Hypothalamus (tissue), 51 donors: ENCODE measurements at places on chromosomes 1 and 21.

DNA sequence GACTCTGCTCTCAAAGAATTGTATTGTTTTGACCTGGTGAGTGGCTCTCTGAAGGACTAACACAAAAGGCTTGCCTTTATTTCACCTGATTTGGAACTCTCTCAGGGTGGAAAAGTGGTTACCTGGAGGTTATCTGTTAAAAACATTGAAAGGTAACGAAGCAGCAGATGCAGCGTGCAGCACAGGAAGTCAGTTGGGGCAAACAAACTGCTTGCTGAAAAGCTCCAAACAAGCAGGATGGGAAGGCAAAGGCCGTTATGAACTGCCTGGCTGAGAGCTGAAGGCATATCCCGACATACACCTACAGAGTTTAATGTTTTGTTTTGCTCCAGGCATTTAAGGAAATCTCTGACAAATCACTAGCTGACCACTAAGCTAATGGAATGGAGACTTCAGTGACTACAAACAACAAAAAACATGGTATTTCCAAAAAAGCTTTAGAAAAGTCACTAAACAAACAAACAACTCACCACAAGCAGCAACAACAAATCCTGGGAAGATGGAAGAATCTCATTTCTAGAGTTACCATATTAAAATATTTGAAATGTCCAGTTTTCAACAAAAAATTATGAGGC lies 44.3 kb upstream of the BATF3 start:
- DNase-seq, result no peak

DNA sequence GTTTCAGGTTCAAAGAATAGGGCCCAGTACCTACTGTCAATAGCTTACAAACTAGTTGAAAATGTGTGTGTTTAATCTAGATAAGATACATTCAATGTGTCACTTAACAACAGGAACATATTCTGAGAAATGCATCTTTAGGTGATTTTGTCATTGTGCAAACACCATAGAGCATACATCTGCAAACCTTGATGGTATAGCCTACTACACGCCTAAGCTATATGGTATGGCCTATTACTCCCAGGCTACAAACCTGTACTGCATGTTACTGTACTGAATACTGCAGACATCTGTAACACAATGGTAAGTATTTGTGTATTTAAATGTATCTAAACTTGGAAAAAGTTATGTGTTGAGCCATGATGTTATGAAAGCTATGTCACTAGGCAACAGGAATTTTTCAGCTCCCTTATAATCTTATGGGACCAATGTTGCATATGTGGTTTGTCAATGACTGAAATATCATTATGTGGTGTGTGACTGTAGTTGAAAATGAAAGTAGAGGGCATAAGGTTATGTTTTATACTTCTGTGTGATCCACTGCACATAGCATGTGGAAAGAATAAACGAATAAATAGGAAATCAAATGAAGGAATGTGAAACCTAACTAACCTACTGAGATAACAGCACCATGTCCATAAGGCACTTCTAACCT lies 129.0 kb upstream of the CAMK1G start:
- no peak for DNase-seq

DNA sequence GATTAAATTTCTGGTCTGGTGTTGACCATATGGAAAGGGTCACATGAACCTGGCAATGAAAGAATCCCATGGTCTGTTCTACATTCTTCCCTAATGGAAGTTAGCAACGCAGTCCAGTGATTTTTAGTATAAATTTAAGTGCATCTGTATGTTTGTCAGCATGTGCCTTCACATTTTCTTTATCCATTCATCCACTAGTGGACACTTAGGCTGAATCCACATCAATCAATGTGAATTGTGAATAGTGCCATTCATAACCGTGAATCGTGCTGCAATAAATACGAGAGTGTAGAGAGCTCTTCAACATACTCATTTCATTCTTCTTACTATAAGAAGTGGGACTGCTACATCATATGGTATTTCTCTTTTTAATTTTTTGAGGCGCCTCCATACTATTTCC lies 12.7 kb upstream of the IFI16 start:
- DNase-seq, result no peak

DNA sequence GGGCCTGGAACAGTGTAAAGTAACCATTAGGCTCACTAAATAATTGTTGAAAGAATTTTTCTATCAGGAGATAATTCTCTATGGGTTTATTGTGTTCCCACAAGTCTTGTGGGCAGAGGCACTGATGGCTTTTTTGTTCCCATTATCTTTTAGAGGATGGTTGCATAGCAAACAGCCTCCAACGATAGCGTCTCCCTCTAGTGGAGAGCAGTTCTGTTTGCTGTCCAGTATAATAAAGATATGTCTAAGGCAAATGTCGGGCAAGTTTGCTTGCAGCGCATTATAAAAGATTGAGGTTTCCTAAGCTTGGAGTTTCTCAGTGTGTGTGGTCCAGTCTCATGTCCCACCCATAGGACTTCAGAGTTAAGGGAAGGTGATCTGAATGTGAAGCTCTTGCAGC lies 1.3 kb upstream of the SLC6A17 start:
- no peak for DNase-seq

- no peak for DNase-seq
Observed at GRCh38 chr21:25324666-25325065, 282.6 kb downstream of the MRPL39 start.

DNA sequence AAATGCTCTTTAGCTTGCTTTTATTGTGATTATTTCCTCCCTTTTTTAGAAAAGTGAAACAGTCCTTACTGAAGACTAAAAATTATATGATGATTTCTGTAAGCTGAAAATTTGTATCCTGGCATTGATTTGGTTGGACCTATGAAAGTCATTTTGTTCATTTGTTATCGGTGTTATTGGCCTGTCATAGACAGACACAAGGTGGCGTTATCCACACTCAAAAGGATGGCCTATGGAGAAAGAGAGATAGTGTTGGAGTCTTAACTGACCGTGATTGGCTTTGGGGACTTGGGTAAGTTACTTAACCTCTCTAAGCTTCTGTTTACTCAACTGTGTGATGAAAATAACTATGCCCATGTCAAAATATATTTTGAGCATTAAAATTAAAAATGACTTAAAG lies 203.6 kb upstream of the CHODL start:
- no peak for DNase-seq

DNA sequence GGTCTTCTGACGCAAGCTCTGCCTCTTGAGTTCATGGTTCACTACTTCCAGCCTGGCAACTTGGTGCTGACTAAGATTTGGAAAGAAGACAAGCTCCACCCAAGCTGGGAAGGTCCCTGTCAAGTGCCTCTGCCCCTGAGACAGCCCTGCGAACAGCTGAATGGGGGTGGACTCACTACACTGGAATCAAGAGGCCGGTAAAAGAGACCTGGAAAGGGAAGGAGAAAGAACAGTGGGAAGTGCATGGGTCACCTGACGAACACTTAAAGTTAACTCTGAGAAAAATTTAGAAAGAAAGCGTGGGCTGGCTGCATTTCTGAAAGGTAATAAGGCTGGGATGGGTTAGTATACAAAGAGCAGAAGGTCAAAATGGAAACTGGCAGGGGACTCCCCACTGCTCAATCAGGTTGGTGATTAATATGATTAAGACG lies 26.1 kb upstream of the ZNF496 start:
- DNase-seq, result no peak

DNA sequence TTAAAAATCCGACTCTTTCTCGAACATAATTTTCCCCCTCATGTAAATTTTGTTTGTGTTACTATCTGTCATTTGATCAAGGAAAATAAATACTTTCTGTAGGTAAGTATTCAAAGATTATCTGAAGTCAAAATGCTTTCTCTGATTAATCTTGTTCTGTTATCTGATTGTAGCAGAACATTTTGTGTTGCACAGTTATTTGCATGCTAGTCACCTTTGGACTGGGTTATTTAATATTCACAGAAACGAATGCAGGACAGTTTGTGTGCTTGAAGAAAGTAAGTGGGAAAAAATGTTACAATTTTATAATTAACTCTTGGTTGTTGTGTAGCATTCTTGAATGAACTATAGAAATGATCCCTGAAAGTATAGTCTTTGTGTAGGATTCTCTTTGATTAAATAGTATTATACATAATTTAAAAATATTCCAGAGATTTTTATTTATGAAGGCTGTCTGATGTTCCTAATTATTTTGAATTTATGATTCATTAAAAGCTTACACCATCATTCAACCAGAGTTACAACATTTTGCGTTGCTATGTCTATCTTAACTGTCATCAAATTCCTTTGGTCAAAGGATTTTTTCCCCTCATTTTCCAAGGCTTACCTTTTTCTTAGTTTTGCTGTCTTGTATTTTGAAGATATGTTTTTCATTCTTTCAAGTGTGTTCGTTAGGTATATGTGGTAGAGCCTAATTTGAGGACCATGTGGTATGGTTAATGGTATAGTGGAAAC lies 176.6 kb downstream of the GIPC2 start:
- DNase-seq, result no peak

GRCh38 chr1:204077979-204078696 lies 5.2 kb downstream of the SOX13 start:
- DNase-seq, result no peak

GRCh38 chr1:209601809-209602657 lies 18.5 kb downstream of the CAMK1G start:
- DNase-seq, result no peak

- no peak for DNase-seq
Observed at GRCh38 chr1:59592924-59593323, 221.8 kb upstream of the HOOK1 start.

GRCh38 chr1:46065405-46065804 lies 67.0 kb downstream of the PIK3R3 start:
- DNase-seq, result no peak

DNA sequence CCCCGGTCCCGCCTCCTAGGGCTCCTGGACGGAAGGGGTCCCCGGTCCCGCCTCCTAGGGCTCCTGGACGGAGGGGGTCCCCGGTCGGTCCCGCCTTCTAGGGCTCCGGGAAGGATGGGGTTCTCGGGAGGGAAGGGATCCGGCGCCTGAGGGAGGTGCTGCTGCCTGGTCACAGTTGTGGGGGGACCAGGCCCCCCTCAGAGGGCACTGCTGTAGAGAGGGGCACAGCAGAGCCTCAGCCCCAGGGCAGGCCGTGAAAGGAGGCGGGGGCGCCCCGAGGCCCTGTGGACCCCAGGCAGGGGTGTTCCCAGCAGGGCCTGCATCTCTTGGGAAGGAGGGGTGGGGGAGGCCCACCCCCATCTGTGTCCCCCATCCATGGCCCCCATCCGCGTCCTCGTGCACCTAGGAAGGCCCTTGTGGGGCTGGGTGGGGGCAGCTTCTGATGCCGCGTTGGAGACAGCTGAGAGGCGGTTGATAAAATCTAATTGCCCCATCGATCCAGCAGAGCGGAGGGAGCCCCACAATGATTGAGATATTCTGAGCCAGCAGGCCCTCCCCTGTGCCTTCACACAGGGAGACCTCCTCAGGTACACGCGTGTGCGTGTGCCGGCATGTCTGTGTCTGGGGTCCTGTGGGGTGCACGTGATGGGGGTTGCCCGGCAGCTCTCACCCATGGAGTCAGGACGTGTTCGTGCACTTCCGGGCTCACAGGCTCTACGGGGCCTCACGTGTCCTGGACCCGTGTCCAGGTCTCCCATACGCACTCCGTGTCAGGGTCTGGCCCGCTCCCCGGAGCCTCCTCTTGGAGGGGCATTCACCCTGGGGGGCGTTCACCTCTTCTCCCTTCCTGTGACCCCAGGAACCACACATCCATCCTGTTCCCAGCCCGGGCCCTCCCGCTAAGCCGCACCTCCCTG lies 12.9 kb downstream of the SAMD11 start:
- DNase-seq, result no peak

GRCh38 chr1:104593413-104594187 lies 843.9 kb downstream of the AMY1C start:
- DNase-seq, result no peak

GRCh38 chr1:230352537-230352936 lies 73.6 kb downstream of the PGBD5 start:
- no peak for DNase-seq

- DNase-seq, result no peak
Observed at GRCh38 chr1:79376106-79376505, 369.6 kb upstream of the ADGRL4 start.
